Inflammatory macrophage treated with lipopolysaccharide for 1 hour (primary cell): ENCODE measurements at places on chromosomes 4 and X.

- no peak for DNase-seq
Measured at GRCh38 chr4:93740890-93741289, 87.7 kb upstream of the ATOH1 start.

DNA sequence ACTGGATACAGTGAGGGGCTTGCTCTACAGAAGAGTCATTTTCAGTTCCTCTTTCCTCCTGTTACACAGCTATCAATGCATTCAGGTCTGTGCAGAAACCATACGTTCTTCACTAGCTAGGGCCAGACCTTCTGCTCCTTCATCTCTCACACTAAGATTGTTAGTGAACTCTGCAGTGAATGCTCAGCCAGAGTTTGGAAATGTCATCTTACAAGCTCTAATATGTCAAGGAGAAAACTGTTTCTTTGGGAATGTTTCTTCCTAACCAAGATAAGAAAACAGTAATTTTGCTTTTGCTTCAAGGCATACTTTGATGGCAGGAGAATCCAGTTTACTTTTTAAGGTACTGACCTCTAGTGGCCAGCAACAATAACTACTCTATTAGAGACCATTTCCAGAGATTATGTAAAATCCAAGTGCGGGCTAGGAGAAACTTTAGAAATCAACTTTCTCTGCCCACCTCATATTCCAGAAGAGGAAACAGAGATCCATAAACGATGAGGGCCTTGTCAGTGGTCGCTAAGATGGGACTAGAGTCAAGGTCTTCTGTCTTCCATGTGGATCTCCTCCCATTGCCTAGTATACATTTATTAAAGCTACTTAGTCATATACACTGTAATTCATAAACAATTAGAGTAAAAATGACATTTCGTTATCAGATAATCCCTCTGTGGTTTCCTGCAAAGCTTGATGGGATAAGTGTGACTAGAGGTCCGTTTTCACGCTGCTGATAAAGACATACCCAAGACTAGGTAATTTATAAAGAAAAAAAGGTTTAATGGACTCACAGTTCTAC, 12.1 kb upstream of the CC2D2A start:
- no peak for DNase-seq

GRCh38 chrX:66030505-66031317, 9.2 kb downstream of the VSIG4 start:
- DNase-seq = no peak

- no peak for DNase-seq
Measured at GRCh38 chrX:105618393-105619101, 203.8 kb upstream of the NRK start.

- no peak for DNase-seq
Measured at GRCh38 chr4:160928482-160928881, 1235.3 kb downstream of the FSTL5 start.

GRCh38 chrX:127030016-127030748, 210.7 kb downstream of the PRR32 start:
- no peak for DNase-seq

GRCh38 chrX:112874175-112874574, 33.5 kb upstream of the AMOT start:
- DNase-seq = no peak

DNA sequence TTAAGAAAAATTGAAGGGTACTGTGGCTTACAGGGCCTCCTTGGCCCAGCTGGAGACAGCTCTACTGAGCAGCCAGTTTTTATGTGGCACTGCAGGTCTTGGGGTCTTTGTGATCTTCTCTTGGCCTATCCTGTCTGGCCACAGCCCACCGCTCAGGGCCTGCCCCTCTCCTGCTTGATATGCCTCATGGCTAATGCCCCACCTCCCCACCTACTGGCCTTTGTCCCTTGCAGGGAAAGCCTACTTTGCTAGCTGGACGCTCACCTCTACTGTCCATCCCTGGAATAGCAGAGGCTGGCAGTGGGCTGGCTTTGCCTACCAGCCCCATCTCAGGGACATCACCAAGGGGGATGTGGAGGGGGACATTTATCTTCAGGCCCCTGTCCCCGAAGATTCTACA, 134.1 kb downstream of the PJA1 start:
- DNase-seq = no peak

DNA sequence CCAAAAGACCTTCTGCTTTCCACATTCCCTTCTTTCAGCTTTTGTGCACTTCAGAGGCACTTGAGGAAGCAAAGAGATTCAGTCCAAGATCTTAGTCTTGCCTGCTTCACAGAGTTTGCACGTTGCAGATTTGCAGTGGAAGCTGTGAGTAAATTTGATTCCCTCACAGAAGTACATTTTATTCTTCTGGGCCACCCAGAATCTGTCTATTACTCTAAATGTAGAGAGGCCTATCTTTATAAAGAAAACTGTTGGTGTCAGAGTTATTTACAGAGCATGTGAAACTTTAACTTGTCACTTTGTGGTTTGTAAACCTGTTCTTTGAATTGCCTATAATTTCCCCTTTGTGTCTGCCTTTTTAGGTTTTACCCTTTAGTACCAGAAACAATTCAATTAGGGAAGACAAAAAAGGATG, 15.5 kb downstream of the SPRY1 start:
- no peak for DNase-seq
